Activated CD4-positive, alpha-beta T cell treated with anti-CD3 and anti-CD28 coated beads, Interleukin-2, Interleukin-6, amounts not matched to agents 100 ng/mL and 50 ng/mL, durations not matched to agents 16 hours and 8 hours (primary cell): ENCODE measurements at places on chromosomes 7 and 10.

DNA sequence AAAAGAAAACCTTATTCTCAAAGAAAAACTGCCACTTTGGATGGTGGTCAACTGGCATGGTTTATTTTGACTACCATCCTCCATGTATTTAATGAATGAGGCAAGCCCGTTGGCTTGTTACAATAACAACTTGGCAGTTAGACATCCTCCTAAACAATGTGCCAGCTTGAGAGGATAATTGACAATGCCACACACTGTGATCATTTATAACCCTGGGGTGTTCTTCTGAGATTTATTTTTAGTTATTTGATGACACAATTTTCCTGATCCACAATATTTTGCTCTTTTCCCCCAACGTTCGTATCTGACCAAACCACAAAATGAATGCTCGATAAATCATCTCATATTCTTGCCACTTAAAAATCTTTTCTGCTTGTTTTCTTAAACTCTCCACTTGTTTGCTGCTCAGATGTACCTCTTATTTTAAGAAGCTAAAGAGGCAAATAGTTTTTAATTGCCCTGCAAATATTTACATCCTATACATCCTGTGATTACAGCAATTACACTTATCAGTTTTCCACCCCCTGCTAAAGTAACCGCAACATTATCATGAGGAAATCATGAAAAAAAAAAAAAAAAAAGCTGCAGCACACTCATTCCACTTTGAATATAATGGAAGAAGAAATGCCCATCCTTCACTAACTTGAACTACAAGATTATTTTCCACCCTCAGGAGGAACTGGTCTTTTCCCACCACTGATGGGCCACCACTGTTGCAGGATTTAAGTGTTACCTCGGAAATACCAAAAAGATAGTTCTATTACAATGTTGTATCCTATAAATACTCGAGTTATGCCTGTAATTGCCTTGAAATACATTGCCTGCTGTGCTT, 119.9 kb downstream of the MBL2 start:
- DNase-seq: no peak

DNA sequence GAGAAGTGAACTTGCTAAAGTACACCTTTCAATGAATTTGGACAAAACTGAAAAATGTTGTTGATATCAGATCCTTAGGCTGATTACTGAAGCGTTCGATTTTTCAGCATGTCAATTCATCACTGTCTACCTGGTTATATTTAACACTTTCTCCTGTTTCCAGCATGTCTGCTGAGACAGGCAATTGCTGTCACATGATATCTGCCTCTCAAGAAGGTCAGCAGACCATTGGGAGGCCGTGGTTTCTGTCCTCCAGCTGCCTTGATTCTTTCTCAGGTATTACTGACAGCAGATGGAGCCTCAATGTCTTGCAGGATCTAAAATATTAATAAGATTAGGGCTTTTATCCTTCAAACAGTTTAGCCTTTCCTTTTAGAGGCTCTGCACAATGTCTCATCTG, 127.5 kb downstream of the SNX10 start:
- DNase-seq: no peak

DNA sequence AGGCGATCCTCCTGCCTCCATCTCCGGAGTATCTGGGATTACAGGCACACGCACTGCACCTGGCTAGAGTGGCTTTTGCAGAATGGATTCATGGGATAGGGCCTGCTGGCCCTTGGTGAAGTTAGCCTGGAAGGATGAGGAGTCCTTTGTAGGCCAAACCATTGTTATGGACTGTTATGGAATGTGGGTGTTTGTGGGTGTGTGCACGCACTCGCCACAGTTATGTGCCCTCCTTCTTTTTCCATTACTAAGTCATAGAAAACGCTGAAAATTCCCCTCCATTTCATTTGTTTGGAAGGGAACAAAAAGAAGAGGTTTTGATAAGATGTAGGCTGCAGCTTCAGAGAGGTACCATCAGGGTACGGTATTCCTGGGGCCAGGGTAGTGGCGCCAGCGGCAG, 15.0 kb downstream of the ZNF862 start:
- no peak for DNase-seq

DNA sequence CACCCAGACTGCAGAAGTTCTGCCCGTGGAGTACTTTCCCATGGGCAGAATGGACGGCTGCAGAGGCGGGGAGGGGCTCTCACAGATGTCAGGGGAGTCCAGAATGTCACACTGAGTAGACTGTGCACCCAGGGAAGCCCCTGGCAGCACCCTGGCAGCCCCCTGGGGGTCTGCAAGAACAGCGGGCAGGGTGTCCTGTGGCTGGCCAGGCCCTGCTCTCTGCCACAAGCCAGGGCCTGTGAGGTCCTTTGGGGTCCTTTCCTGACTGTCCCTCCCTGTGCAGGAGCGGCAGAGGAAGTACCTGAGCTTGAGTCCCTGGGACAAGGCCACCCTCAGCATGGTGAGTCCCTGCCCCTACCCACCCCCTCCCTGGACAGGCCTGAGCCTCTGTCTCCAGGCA, 6.1 kb upstream of the SH2B2 start:
- no peak for DNase-seq

- no peak for DNase-seq
Measured at GRCh38 chr7:159169391-159169790, 24.7 kb upstream of the VIPR2 start.

GRCh38 chr10:15704581-15704968, 15.1 kb downstream of the ITGA8 start:
- no peak for DNase-seq

DNA sequence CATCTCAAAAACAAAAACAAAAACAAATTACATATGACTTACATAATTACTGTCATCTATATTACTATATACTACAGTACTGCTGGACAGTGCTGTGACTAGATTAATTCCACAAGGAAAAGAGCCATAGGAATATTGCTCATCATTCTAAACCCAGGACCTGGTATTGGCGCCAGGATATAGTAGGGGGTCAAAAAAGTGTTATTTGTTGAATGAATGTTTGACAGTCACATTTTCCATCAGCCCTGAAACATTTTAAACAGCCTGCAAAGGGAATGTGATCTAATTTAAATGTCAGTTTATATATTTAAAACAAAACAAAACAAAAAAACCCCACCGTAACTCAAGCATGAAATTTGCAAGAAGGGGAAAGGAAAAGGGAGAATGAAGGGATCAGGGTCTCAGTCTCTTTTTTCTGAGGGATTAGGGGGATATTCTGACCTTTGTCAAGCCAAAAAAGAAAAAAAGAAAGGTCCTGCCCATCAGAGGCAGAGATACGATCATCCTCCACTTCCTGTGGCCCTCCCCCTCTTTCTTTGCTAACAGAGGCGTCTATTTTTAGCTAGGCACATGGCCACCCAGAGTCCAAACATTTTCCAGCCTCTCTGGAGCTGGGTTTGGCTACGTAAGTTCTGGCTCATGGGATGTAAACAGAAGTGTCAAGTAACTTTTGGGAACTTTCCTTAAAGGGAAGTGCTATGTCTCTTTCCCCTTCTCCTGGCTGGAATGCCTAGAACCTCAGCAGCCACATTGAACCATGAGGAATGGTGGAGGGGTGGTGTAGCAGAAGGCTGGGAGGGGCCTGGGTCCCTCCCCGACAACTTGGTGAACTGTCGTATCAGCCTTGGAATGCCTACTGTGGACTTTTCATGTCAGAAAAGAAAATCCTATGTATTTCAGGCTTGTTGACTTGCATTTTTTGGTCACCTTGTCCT, 44.6 kb upstream of the DLG5 start:
- DNase-seq: peak; percentile 15

- DNase-seq: peak; percentile 19
Measured at GRCh38 chr7:102291056-102291915, 4.6 kb downstream of the SH2B2 start.

- DNase-seq: no peak
Measured at GRCh38 chr10:14820775-14821154, 17.1 kb downstream of the CDNF start.

DNA sequence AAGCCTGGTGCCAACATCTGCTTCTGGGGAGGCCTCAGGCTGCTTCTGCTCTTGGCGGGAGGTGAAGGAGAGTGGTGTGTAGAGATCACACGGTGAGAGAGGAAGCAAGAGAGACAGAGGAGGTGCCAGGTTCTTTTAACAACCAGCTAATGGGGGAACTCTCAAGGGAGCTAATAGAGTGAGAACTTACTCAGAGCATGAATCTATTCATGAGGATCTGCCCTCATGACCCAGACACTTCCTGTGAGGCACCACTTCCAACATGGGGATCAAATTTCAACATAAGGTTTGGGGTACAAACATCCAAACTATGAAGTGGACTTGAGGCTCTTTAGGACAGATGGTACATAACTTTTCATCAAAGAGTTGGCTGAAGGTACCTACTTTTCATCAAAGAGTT, 5.1 kb upstream of the ZNF32 start:
- DNase-seq: no peak

DNA sequence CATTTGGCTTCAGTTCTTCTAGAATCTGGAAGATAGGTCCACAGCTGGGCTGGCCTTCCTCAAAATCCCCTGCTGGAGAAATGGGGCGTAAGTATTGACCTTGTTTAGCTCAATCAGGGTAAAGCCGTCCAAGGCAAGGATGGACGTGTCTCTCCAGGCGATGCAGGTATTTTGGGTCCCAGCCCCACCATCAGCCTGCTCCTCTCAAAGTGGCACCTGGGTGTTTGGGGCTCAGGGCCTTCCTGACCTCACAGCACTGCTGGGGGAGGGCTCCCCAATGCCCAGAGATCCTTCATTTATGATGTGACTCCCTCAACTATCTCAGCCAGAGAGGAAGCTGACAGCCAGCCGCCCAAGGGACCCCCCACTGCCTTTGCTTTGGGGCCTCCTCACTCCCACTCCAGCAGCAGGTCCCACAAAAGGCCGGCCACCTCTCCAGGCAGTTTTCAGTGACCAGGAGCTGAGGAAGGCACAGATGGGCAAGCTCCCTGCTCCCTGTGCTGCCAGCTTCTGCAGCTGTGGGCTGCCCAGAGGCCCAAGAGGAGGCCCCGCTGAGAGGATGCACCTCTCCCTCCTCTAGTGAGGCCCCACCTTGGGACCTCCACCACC, 140.0 kb upstream of the TCERG1L start:
- DNase-seq: no peak

DNA sequence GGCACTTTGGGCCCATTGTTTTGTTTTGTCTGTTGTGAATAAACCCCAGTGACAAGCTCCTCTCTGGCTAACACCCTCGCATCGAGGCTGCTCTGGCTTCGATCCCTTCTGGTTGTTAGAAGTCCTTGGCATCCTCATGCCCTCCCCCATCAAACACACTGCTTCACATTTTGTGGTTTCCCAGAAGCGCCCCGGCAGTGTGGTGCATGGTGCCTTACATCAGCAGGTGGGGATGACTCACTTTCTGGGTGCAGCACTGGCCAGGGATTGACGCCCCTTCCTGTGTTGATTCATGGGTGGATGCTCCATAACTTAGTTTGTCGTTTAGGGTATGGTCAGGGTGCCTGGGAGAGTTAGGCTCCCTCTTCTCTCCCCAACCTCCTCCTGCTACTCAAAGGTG, 51.4 kb downstream of the PLPP4 start:
- peak; percentile 30 for DNase-seq

GRCh38 chr7:135390829-135391228, 119.1 kb downstream of the CNOT4 start:
- no peak for DNase-seq
